Left cardiac atrium (tissue), 4 donors: ENCODE measurements at places on chromosomes 4 and X. TPM values are rescaled to one million over a fixed set of nuclear protein-coding genes. Genes with fewer than 3 reads are reported as not detected.

The RHOXF2 gene
- total RNA-seq = not detected

- DNase-seq = no peak
Measured at GRCh38 chrX:86263526-86263925, 115.3 kb downstream of the DACH2 start.

GRCh38 chrX:9147086-9147485 is 113.2 kb upstream of the FAM9B start:
- no peak for DNase-seq

The FAM184B gene
- not detected for total RNA-seq

- DNase-seq = no peak
Measured at GRCh38 chr4:107725281-107725859, 5.3 kb upstream of the PAPSS1 start.

The CCDC120 gene
- total RNA-seq = 2.7 TPM

The RADX gene
- 1.2 TPM for total RNA-seq

GRCh38 chr4:136713140-136713539 is 819.2 kb downstream of the PCDH18 start:
- DNase-seq = no peak

The TMEM156 gene
- 0.47 TPM for total RNA-seq

The FHDC1 gene
- total RNA-seq = 0.50 TPM

The MMGT1 gene
- 22.7 TPM for total RNA-seq

GRCh38 chr4:69484011-69484410 is 11.7 kb downstream of the UGT2B4 start:
- DNase-seq = no peak

GRCh38 chr4:167424341-167425256 is 190.3 kb upstream of the SPOCK3 start:
- DNase-seq = no peak

- DNase-seq = no peak
Measured at GRCh38 chrX:70331161-70331560, 41.3 kb downstream of the KIF4A start.

GRCh38 chr4:75244325-75244724 is 269.9 kb downstream of the RCHY1 start:
- no peak for DNase-seq

GRCh38 chr4:25569716-25570115 is 85.9 kb upstream of the SLC34A2 start:
- DNase-seq = no peak

- DNase-seq = no peak
Measured at GRCh38 chr4:15898902-15899301, 39.6 kb downstream of the FGFBP1 start.

GRCh38 chr4:180932370-180933001 is 1310.7 kb upstream of the TENM3 start:
- DNase-seq = no peak

DNA sequence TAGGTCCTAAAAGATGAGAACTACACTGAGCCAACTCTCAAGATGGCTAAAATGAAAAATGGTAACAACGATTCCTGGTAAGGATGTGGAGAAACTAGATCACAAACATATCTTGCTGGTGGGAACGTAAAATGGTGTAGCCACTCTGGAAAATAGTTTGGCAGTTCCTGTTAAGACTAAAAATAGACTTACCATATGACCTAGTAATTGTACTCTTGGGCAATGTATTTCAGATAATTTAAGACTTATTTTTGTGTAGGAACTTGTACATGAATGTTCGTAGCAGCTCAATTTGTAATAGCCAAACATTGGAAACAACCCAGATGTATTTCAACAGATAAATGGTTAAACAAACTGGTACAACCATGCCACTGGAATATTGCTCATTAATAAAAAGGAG is 106.2 kb downstream of the HDAC8 start:
- no peak for DNase-seq

The HPF1 gene
- 22.6 TPM for total RNA-seq

The RIPPLY1 gene
- total RNA-seq = not detected

The SSX2B gene
- total RNA-seq = not detected

- DNase-seq = no peak
Measured at GRCh38 chrX:103831342-103831802, 685 bp downstream of the RAB9B start.

The SLC6A14 gene
- not detected for total RNA-seq

DNA sequence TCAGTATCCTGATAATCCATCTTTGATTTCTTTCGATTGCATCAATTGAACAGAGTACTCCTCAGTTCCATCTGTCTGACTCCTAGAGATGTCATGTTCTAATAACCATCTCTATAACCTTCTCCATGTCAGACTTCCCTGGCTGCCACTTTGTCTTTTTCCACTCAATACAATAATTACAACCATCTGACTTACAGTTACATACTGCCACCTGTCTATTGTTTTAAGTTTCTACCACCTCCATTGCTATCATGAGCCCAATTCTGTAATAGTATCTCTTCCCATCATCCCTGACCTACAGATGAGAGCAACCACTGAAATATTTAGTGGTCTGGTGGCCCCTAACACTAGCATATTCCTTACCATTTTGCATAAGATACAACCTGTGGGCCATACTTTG is 439.2 kb upstream of the FAM47C start:
- no peak for DNase-seq

DNA sequence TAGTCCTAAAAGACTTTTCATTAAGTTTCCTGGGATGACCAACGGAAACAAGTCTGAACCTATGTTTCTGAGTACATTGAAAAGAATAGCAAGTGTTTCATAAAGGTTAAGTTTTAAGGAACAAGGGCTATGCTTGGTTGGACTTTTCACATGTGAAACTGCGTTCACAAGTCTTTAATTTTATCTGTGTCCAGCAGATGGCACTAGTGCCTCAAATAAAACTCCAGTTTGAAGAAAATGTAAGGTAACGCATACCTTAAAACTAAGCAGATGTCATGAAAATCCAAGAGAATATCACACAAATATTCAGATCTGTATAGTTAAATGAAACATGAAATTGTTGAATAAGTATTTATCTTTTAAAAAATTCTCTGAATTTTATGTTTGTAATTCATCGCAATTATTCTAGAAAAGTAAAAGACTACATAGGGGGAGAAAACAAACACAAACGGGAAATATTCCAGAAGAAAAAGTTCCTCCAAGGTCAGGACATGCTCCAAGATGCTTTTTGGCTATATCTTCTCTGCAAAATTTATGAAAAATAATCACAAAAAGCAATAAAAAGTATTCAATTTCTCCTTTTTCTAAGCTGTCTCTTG is 89.6 kb upstream of the MAD2L1 start:
- no peak for DNase-seq

DNA sequence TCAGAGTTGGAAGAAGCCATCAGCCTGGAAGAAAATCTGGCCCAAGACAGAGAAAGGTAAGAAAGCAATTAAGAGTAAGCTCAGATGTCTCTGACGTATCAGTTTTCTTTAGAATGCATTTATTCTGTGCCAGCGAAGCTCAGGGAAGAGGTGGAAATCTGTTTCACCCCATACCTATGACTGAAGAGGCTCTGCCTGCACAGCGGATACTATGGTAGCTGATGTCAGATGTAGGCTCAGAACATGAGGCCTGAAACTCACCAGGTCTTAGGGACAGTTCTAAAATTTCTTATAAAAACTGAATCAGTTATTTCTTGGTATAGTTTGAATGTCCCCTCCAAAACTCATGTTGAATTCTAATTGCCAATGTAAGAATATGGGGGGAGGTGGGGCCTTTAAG is 30.9 kb downstream of the VEGFC start:
- no peak for DNase-seq
